ENCODE measurements at places on chromosomes 16 and 17.

GRCh38 chr17:39270923-39271322 is 45.2 kb upstream of the STAC2 start:
- peak; percentile 6 for DNase-seq

DNA sequence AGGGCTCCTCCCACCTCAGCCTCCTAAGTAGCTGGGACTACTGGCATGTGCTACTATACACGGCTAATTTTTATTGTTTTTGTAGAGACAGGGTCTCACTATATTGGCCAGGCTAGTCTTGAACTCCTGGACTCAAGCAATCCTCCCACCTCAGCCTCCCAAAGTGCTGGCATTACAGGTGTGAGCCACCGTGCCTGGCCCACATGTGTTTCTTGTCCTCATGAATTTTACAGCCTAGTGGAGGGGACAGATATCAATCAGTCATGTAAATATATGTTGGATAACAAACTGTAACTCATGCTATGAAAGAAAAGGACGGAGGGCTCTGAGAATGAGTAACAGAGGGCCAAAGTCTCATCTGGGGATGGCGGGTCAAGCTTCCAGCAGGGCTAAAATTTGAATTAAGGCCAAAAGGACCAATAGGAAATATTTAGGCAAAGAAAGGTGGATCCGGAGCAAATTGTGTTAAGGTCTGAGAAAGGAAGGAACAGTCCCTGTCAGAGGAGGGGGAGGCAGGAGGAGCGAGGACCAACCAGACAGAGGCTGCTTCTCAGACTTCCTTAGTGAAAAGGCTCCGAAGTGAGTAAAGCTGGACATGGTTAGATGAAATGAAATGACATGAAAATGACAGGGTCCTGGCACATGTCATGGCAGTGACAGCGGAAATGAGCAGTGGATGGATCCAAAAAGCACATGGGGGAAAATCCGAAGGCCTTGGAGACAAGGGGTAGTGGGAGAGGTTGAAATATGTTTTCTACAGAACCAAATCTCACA is 3.8 kb downstream of the PDZD9 start:
- no peak for DNase-seq

DNA sequence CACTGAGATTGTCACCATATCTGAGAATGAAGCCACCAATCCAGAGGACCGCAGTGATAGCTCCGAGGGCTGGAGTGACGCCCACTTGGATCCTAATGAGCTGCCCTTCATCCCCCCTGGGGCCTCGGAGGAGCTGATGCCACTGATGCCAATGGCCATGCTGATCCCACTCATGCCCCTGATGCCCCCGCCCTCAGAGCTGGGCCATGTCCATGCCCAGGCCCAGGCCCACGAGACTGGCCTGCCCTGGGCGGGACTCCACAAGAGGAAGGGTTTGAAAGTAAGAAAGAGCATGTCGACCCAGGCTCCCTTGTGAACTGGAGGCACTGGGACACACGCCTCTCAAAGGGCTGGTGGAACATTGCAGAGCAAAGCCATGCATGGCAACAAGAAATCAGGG is 2.0 kb downstream of the SPPL2C start:
- no peak for DNase-seq

DNA sequence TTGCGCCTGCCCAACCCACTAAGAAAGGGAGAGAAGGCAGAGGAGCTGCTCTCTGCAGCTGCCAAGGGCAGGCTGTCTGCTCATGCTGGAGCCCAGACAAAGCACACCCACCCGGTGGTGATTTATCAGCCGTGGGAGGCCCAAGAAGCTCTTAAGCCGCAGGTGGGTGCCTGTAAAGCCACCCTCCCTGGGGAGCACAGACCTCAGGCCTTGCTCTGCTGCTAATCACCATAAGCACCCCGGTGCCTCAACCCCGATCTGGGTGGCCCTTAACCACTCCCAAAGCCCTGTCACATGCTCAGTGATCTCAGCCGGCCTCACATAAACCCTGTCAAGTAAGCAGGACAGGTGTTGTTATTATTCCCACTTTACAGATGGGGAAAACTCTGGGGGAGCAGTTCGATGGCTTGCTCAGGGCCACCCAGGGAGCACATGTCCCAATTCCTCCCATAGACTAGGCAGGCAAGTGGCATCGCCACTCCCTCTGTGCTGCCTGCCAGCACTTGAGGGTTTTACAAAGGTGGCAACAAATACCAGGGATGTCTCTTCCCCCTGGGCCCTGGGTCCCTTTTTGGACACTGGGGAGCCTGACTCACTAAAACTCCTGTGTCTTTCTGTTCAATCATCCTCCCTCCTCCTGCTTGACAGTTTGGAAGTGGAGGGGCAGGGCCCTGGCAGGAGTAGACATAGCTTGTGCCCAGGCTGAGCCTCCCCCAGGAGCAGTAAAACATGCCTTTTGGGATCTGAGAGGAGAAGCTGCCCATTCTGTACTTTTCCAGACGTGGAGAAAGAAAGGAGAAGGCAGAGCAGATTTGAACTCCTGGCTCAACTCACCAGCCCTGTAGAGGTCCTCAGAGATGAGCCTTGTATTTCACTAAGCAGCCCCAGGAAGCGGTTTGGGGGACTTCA is 299.3 kb downstream of the SOX9 start:
- no peak for DNase-seq

GRCh38 chr16:10824111-10824893 is 5.7 kb upstream of the TVP23A start:
- DNase-seq, result no peak

GRCh38 chr17:28057731-28058246 is 15.3 kb downstream of the NLK start:
- DNase-seq, result no peak

- DNase-seq, result no peak
These were observed 31.7 kb upstream of the CDH11 start for GRCh38 chr16:65153365-65154105.

GRCh38 chr17:78935419-78936323 is 10.5 kb upstream of the TIMP2 start:
- DNase-seq, result peak; percentile 93

- peak; percentile 93 for DNase-seq
These were observed 254.6 kb downstream of the HS3ST3A1 start for GRCh38 chr17:13346996-13347762.

GRCh38 chr16:8694795-8695728 is 20.6 kb downstream of the ABAT start:
- DNase-seq, result no peak

DNA sequence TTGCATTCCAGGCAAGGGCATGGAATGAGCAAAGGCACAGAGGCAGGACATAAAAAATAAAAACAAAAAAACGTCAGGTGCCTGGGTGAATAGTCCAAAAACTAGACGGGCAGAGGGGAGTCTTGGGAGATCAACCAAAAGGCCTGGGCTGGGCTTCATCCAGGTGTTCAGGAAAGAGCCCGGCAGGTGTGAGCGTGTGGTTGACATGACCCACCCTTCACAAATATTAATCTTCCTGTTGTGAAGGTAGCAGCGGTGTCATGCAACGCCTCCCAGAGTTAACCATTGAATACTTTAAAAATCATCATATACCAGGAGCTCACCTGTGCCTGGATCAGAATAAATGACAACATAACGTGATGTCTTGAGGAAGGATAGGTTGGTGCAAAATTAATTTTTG is 90.6 kb downstream of the USP22 start:
- no peak for DNase-seq

GRCh38 chr17:61551255-61551742 is 39.7 kb downstream of the NACA2 start:
- peak; percentile 25 for DNase-seq

DNA sequence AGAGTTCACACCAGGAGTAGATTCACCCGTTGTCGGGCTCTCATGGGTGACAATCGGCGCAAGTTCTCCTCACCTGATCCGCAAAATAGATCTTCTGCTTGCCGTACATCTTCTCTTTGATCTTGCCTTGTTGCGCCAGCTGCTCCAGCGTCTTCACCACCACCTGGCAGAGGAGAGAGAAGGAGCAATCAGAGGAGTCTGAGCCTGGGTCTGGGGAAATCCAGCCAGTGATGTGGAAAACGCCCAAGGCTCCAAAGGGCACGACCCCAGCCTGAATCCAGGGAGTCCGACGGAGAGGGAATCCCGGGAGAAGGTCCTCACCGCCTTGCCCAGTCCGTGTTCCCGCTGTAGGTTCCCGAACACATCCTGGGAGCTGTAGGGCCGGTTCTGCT is 393 bp downstream of the PSMC3IP start:
- no peak for DNase-seq

DNA sequence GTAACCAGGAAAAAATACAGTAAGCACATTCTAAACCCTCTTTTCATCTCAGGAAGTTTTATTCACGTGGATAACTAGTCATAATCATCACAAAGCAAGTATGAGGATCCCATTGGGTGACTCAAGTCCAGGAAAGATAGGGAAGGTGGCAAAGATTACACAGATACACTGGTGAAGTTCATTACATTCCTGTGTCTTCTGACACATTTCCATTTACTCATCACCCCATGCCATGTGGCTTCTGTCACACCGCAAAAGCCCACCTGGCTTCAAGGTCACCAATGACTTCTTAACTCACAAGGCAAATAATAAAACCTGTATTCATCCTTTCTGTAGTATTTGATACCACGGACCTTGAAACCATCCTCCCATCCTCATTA is 17.0 kb downstream of the HS3ST3A1 start:
- DNase-seq, result no peak

DNA sequence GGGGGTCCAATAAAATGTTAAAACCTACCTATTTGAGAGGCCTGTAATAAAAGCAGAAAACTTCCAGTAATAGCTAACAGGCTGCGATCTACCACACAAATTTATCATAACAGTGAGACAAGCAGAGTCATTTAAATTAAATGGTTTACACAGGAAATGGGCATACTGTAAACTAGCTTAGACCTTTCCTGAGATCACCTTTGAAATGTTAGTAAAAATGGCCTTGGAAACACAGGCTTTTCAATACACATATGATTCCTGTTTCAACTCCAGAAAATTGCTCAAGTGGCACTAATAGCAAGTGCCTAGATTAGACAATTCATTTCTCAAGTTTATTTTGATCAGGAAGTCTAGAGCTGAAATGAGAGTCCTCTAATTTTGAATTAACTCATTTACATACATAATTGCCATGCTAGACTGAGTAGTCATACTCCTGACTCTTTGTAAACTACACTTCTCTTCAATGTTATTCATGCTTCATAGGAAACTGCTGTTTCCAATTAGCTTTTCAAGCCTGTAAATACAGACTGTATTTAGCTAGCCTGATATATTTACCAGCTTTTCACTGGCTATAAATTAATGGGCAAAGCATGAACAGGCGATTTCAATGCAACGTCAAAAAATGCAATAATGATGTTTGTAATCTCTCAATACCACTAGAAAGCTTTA is 43.3 kb downstream of the PARN start:
- no peak for DNase-seq

GRCh38 chr16:69775563-69775962 is 13.4 kb downstream of the WWP2 start:
- no peak for DNase-seq

- no peak for DNase-seq
These were observed 191.1 kb upstream of the CIBAR2 start for GRCh38 chr16:85303354-85303883.

- no peak for DNase-seq
These were observed 50.2 kb downstream of the WSB1 start for GRCh38 chr17:27343977-27344607.

GRCh38 chr16:80652441-80652840 is 111.6 kb downstream of the DYNLRB2 start:
- no peak for DNase-seq

- DNase-seq, result no peak
These were observed 190.9 kb upstream of the CDH5 start for GRCh38 chr16:66175636-66176035.

GRCh38 chr17:28331891-28332420 is 3.3 kb downstream of the IFT20 start:
- no peak for DNase-seq

GRCh38 chr17:80859002-80859941 is 132.4 kb upstream of the CHMP6 start:
- peak; percentile 66 for DNase-seq

- no peak for DNase-seq
These were observed 23.1 kb upstream of the ITGAX start for GRCh38 chr16:31331807-31332301.

DNA sequence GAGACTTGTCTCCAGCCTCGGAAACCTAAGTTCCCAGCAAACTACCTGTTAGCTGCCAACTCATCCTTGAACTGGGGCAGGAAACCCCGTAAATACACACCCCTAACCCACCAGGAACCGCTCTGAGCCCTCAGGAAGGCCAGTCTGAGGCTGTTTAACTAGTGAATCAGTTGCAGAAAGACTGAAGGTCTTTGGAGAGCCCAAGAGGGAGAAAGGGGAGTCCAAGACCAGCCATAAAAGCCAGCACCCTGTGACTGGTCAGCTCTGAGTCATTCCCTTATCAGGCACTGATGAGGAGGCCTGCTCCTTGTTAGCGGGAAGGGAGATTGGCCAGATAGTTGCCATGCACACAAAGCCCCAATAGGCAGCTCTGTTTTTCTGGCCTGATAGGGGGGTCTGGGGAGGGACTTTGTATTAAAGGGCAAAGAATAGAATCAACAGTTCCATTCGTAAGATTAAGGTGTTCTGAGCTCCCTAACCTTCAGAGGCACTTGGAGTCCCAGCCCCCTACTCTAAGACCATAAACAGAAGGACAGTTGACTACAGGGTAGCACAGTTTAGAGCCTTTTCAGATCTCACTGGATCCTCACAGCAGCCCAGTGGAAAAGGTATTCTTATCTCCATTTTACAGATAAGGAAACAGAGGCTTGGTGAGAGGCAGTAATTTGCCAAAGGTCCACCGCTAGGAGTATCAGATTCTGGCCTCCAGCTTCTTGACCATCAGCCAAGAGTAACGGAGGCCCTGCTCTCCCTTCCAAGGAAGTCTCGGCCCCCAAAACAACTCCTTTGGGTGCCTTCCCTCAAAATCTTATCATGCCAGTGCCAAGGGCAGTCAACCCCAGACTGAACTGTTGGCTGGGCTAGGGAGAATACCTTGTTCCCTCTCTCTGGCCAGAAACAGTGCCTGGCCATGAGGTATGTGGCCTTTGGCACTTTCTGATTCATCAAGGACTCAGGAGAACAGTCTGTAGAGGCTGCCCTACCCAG is 2.2 kb upstream of the KRT19 start:
- peak; percentile 49 for DNase-seq

DNA sequence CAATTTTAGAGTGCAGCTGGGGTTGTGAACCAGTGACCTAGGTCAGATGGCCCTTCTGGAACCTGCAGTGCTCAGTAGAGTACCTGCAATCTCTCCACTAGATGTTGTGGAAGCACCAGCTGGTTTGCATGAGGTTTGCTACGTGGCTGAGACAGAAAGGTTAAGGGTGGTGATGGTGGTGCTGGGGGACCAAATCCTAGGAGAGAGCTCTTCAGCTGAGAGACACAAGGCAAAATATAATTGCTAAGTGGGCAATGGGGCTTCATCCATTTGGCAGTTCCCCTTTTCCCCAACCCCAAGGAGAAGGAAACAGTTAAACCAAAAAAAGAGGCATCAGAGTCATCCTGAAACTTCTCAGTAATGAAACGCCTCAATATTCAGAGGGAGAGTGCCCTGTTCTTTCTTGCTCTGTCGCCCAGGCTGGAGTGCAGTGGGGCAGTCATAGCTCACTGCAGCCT is 13.9 kb downstream of the ITPRIPL2 start:
- no peak for DNase-seq

All from HFF-Myc (cell line).